Mammary epithelial cell (primary cell): ENCODE measurements at places on chromosomes 7 and 10. TPM values are rescaled to one million over a fixed set of nuclear protein-coding genes. Genes with fewer than 3 reads are reported as not detected.

The SH2D4B gene
- total RNA-seq: not detected in 2 replicates

The GPR15LG gene
- total RNA-seq: 0.33 TPM

The SDK1 gene
- 24.5 TPM for total RNA-seq

The PPP1R17 gene
- total RNA-seq: not detected

The PRF1 gene
- total RNA-seq: not detected in 2 replicates

The STEAP2 gene
- 9.2 TPM for total RNA-seq

The OR2A1 gene
- 0.17 TPM for total RNA-seq

The ELN gene
- 0.50 TPM for total RNA-seq

The MEOX2 gene
- not detected for total RNA-seq

The SGPL1 gene
- 65.0 and 101 TPM in 2 replicates for total RNA-seq

The NME8 gene
- not detected for total RNA-seq

The SSBP1 gene
- 163 and 214 TPM in 2 replicates for total RNA-seq

The WNT2 gene
- not detected for total RNA-seq

The CPVL gene
- total RNA-seq: not detected in 2 replicates

The FAM237B gene
- total RNA-seq: not detected

The TFR2 gene
- total RNA-seq: 0.17 TPM

The ZNRF2 gene
- 32.3 TPM for total RNA-seq

The POLR2J2 gene
- 12.1 and 13.2 TPM in 2 replicates for total RNA-seq
